ENCODE measurements at places on chromosomes 7 and 10. TPM values are rescaled to one million over a fixed set of nuclear protein-coding genes. Genes with fewer than 3 reads are reported as not detected.

Gene ANXA8L1
- total RNA-seq = 87.4 TPM

Gene ENO4
- 0.34 TPM for total RNA-seq

Gene PRRT4
- 0.19 TPM for total RNA-seq

Gene MMP21
- total RNA-seq = 0.03 TPM

Gene BLVRA
- total RNA-seq = 68.7 TPM

Gene CDC14C
- not detected for total RNA-seq

Gene FAM25A
- not detected for total RNA-seq

Gene TCAF2
- total RNA-seq = 0.30 TPM

Gene CLDN4
- 4.9 TPM for total RNA-seq
